DMS153 (cell line): ENCODE measurements at places on chromosomes 2 and 18.

DNA sequence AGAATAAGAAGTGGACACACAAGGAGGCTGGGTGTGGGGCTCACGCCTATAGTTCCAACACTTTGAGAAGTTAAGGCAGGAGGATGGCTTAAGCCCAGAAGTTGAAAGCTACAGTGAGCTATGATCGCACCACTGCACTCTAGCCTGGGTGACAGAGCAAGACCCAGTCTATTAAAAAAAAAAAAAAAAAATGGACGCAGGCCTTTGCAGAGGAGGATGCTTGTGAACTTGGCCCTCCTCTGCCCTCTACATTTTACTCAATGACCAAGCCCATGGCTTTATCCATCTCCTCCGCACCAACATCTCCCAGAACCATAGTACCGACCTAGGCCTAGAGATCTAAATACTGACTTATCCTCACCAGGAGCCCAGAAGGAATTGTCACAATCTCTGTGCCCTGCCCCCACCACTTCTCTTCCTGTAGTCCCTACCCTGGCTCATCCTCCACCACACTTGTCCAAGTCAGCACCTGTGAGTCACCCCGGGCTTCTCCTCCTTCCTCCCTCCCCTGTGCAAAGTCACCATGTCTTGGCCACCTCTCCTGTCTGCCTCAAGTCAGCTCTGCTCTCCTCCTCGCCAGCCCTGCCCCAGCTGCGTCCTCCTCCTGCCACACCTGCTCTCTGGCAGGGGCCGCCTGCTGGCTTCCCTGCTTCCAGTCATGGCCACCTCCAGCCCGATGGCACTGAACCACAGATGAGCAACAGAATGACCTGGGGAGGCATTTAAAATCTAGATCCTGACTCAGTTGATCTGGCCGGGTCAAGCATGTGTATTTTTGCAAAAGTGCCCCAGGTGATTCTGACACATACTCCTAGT, 35.8 kb upstream of the ASPRV1 start:
- DNase-seq: no peak

DNA sequence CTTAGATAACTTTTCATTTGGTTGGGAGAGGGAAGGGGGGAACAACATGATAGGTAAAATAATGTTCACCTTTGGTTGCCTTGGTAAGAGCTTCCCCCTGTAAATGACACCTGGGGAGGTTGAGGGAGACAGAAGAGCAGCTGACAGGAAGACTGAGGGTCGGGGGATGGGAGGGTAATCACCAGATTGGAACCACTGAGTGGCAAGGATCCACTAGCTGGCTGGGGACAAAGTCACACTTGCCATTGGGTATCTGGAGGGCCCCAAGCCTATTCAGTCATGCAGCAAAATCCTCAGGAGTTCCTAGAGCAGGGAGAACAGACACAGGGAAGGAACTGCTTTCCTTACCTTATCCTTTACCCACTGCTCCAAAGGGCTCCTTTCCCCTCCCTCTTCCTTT, 84.3 kb downstream of the MAPK4 start:
- DNase-seq: no peak

DNA sequence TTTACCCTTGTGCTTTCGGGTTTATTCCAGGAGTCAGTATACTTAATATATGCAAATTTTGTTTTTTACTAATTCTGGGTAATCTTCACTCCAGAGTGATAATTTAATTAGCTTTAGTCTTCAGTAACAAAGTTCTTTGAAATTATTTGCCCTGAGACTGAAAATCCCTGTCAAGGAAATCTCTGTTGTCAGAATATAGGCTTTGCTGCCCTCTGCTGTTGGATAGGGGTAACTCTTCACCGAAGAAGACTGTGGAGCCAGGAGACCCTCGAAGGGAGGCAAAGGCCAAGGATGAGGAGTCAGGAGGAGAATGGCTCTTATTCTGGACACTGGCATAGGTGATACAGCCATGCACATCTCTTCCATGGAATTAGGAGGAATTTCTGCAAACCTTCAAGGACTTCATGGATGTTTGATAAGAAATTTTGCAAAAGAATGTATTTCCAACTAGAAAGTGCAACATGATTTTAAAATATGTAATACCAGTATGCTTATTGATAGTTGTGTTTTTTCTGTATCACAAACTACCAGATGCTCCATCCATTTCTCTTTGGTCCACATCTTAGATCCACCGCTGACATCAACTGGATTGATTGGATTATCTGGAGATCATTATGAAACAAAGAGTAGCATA, 182.3 kb downstream of the RDH14 start:
- DNase-seq: peak; percentile 13

- DNase-seq: no peak
These were observed 181.3 kb downstream of the IKZF2 start for GRCh38 chr2:212970132-212970531.

DNA sequence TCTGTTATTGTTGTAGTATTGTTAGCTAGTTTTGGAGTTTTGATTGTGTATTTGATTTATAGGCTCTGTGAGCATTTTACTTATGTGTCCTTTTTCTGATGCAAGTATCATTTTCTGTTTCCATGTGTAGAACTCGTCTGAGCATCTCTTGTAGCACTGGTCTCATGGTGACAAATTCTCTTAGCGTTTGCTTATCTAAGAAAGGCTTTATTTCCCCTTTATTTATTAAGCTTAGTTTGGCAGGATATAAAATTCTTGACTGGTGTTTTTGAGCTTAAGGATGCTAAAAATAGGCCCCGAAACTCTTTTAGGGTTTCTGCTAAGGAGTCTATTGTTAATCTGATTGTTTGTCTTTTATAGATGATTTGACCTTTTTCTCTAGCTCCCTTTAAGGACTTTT, 57.6 kb upstream of the THUMPD2 start:
- no peak for DNase-seq

GRCh38 chr18:34352385-34353163, 127.9 kb upstream of the NOL4 start:
- DNase-seq: peak; percentile 99

- DNase-seq: no peak
These were observed 13.4 kb upstream of the DYNC1I2 start for GRCh38 chr2:171673905-171674304.
